ENCODE measurements at places on chromosomes 7 and 10. TPM values are rescaled to one million over a fixed set of nuclear protein-coding genes. Genes with fewer than 3 reads are reported as not detected.

GTF2IRD1 gene
- total RNA-seq: 46.5 TPM

TMEM229A gene
- total RNA-seq: 0.75 TPM

PODXL gene
- 945 TPM for total RNA-seq

CTNNA3 gene
- 1.5 TPM for total RNA-seq

VSTM4 gene
- 0.73 TPM for total RNA-seq

WDR86 gene
- total RNA-seq: 15.8 TPM

IQUB gene
- 0.96 TPM for total RNA-seq

LBX1 gene
- not detected for total RNA-seq

FOXL3 gene
- not detected for total RNA-seq

SLC16A12 gene
- total RNA-seq: 2.0 TPM

CAMK2G gene
- total RNA-seq: 29.9 TPM

NEUROD6 gene
- total RNA-seq: not detected

DCLRE1A gene
- 11.4 TPM for total RNA-seq

TFPI2 gene
- 10.9 TPM for total RNA-seq
